ENCODE measurements at places on chromosomes 7 and 10. TPM values are rescaled to one million over a fixed set of nuclear protein-coding genes. Genes with fewer than 3 reads are reported as not detected.

MACC1 gene
- 14.2 TPM for total RNA-seq

SHH gene
- total RNA-seq, result not detected

GRM3 gene
- total RNA-seq, result 1.9 TPM

TYW1B gene
- total RNA-seq, result 2.8 TPM

PSD gene
- total RNA-seq, result 4.0 TPM

GJD4 gene
- not detected for total RNA-seq

PDLIM1 gene
- total RNA-seq, result 111 TPM

MYO1G gene
- 0.10 TPM for total RNA-seq

HSPA12A gene
- total RNA-seq, result 5.2 TPM

PLXDC2 gene
- total RNA-seq, result 19.4 TPM

RELN gene
- total RNA-seq, result 0.19 TPM

SEMA4G gene
- total RNA-seq, result 8.5 TPM

OR13A1 gene
- not detected for total RNA-seq

ARMH3 gene
- total RNA-seq, result 11.1 TPM

OGDHL gene
- 15.5 TPM for total RNA-seq

HMX2 gene
- 2.6 TPM for total RNA-seq

GPR85 gene
- 0.35 TPM for total RNA-seq

SLC26A3 gene
- not detected for total RNA-seq

TNS3 gene
- 20.6 TPM for total RNA-seq

ERVW-1 gene
- not detected for total RNA-seq

DDX21 gene
- total RNA-seq, result 209 TPM

CNPY4 gene
- total RNA-seq, result 11.3 TPM

TMEM184A gene
- total RNA-seq, result 0.66 TPM

TUBB8 gene
- 1.4 TPM for total RNA-seq

TACR2 gene
- total RNA-seq, result 0.54 TPM

MET gene
- total RNA-seq, result 23.1 TPM

KCNH2 gene
- total RNA-seq, result 14.7 TPM

Data from GM23338 (cell line).